ENCODE measurements at places on chromosomes 13 and 19. TPM values are rescaled to one million over a fixed set of nuclear protein-coding genes. Genes with fewer than 3 reads are reported as not detected.

Gene JSRP1
- 0.61 TPM for total RNA-seq

Gene ZNF534
- total RNA-seq: not detected

Gene ZNF468
- total RNA-seq: 8.9 TPM

Gene PCDH8
- not detected for total RNA-seq

- no peak for ATAC-seq
Observed at GRCh38 chr19:43425567-43426392, 11.1 kb downstream of the TEX101 start.

- no peak for ATAC-seq
Observed at GRCh38 chr13:108728370-108728769, 99.0 kb downstream of the MYO16 start.

- no peak for ATAC-seq
Observed at GRCh38 chr13:31208559-31209122, 8.9 kb downstream of the B3GLCT start.

- no peak for ATAC-seq
Observed at GRCh38 chr19:28936001-28936400, 276.9 kb downstream of the UQCRFS1 start.

DNA sequence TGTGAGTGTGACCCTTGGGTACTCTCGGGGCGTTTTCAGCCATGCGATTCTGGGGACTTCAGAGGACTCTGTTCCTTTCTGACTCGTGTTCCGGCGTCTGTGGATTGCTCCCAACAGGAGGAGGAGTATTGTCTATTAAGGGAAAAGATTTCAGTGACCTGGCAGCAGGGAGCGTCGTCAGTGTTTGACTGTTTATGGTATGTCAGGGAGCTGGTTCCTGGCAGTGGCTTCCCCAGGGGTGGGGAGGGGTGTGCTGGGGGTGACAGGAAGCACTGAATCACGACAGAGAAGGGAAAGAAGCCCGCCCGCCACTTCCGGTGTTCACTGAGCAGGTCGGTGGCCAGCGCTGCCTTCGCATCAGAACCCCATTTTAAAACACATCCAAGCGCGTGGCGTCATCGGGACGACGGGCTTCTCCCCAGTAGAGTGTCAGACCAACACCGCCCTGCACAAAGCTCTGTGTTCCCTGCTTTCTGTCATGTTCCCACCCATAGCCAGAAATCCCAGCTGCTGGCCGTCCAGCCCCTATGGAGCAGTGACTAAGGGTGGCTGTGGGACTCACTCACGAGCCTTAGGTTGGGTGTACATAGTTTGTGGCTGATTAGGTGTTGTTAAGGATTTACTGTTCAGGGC, 33.8 kb downstream of the COL4A2 start:
- peak; percentile 90 for ATAC-seq

- ATAC-seq: no peak
Observed at GRCh38 chr13:20891768-20892167, 10.8 kb downstream of the XPO4 start.

GRCh38 chr13:98658131-98658530, 81.2 kb upstream of the STK24 start:
- no peak for ATAC-seq

- no peak for ATAC-seq
Observed at GRCh38 chr19:30078381-30078910, 136.4 kb downstream of the URI1 start.

- ATAC-seq: no peak
Observed at GRCh38 chr19:53866865-53867224, 838 bp upstream of the MYADM start.

DNA sequence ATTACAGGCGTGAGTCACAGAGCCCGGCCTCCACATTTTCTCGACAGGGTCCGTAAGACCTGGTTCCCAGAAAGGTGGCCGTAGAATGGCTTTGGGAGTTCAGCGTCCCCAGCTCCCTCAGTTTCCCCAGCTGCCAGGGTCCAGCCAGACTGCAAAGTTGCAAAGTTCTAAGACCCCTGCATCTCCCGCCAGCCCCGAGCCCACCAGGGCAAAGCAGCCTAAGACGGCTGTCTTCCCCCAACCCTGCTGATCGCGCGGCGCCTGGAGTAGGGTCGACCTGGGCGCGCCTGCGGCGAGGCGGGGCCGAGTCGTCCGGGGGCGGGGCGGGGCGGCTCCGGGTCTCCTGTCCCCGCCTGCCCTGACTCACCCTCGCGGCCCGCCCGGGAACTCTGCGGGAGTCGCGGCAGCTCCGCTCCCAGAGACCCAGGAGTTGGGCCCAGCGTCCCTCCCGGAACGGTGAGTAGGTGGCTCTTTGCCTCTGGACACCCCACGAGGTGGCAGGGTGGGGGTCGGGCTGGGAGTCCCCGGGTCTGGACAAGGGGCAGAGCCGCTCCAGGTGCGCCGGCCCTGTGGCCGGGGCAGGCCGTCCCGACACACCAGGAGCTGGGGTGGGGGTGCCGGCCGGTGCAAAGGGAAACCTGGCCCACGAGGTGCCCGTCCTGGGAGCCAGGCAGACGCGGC, at the start of gene LRRC8E:
Gene LRRC8E, plus strand, starts transcription at position 366 of the 681 bp plus-strand sequence. CDS start 7,094 bp downstream, outside the sequence.
- peak; percentile 81 for ATAC-seq

DNA sequence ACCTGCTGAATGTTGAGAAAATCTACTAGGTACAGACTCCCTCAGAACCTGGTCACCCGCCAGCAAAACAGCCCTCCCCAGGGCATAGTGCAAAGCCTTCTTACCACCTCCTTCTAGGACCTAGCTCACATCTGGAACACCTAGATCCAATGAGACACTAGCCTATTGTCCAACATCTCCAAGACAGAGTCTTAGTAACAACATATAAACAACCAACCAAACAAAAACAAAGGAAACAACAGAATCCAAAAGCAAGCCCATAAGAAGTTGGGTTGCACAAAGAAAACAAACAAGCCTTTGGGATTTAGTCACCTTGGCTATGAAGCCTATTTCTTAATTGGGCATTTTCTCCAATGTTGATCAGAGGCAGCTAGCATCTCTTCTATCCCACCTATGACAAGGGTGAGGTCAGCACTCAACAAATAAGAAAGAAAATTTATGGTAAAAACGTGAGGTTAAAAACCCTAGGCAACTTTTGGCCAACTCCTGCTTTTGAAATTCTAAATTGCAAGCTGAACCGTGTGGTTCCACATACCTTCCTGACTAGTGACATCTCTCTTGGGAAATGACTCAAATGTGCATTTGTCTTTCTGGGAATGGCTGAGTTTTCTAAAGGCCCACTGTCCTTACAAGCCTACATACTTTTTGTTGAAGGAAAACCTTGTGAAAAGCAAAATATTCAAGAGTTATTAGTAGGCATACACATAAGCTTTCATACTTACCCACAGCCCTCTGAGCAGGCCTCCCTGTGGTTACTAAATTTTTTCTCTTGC, 66.7 kb downstream of the FAM216B start:
- no peak for ATAC-seq

DNA sequence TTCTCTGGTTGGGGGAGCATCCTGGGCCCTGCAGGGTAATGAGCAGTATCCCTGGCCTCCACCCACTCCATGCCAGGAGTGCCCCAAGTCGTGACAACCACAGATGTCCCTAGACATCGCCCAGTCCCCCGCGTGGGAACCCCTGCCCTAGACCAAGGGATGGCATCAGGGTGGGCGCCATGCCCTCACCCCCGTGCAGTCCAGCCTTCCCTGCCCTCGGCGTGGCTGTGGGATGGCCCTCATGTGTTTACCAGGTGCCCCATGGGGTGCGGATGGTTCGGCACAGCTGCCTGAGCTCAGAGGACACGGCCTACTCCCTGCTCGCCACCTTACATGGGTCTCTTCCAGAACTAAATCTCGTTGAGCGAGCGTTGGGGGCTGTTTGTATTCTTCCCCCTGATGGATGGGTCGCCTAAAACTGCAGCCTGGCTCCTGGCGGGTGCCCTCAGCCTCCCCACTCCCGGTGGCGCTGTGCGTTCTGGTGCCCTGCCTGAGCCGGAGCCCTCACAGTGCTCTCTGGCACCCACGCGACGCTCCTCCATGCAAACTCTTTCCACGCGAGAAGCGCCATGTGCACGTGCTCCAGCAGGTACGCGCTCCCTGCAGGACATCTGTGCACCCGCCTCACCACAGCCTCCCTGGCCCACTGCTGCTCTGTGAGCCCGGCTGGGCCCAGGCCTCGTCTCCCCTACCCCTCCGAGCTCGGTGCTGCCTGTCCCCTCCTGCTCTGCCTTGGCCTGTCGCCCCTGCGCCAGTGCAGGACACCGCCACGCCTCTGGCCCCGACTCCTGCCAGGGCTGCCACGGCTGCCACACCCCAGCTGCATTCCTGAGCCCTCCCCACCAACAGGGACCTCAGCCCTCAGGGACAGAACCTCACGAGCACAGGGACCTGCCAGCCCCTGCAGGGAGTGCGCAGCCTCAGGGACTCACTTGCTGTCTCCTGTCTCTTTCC, 145.0 kb downstream of the KDM4B start:
- no peak for ATAC-seq

DNA sequence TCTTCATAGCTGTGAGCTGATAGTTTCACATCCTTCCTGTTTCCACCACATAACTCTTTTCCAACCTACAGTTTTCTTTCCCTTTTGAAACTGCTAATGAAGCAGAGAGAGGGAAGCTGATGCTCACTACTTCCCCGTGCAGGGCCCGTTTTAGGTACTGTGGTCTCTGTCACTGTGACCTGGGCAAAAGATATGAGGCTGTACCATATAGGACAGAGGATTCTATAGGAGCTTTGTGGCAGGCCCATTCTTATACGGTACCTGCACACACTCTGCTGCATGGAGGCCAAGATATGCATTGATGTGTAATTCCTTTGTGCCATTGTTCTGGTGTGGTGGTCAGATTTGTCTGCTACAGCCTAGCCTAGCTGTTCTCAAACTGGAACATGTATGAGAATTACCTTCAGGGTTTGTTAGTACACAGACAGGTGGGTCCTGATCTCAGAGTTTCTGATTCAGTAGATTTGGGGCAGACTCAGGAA, 577.3 kb downstream of the LMO7 start:
- no peak for ATAC-seq

DNA sequence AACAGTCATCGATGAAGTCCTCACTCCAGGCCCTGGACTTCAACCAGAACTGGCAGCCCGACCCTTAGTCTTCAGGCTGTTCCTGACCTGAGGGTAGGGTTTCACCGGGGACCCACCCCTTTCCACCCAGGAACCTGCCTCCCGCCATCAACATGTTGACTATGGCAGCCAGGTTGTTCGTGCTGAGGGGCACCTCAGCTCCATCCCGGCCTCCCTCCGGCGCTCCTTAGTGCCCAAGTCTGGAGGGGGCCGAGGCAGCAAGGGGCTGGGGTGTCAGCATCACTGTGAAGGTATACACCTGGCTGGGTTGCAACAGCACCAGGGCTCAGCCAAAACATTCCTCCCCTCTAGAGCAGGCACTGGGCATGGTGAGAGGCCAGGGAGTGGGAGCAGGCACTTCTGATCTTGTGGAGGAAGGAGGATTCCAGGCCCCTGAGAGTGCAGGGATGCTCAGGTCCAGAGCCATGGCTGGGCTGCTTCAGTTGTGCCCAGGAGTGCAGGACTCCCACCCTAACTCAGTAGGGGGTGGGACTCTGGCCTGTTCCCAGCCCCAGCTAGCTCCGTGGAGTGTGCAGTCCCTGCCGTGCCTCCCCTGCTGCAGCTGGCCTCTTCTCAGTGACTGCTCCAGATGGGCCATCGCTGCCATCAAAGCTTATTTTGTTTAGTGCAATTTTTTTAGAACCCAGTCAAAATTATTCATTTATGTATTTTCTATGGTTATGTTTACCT, 1445.9 kb downstream of the PCDH9 start:
- no peak for ATAC-seq

- peak; percentile 95 for ATAC-seq
Observed at GRCh38 chr19:3210347-3211017, 14.0 kb upstream of the CELF5 start.

All from activated T-helper 17 cell treated with anti-CD3 and anti-CD28 coated beads, Interleukin-2, amount 50 U/mL, for 72 hours (primary cell).